Activated CD4-positive, alpha-beta T cell treated with anti-CD3 and anti-CD28 coated beads for 1 hour (primary cell): ENCODE measurements at places on chromosomes 12 and 14.

- no peak for DNase-seq
Observed at GRCh38 chr12:70094467-70094866, 148.8 kb upstream of the CNOT2 start.

GRCh38 chr14:90354551-90355298 lies 23.0 kb upstream of the NRDE2 start:
- no peak for DNase-seq

DNA sequence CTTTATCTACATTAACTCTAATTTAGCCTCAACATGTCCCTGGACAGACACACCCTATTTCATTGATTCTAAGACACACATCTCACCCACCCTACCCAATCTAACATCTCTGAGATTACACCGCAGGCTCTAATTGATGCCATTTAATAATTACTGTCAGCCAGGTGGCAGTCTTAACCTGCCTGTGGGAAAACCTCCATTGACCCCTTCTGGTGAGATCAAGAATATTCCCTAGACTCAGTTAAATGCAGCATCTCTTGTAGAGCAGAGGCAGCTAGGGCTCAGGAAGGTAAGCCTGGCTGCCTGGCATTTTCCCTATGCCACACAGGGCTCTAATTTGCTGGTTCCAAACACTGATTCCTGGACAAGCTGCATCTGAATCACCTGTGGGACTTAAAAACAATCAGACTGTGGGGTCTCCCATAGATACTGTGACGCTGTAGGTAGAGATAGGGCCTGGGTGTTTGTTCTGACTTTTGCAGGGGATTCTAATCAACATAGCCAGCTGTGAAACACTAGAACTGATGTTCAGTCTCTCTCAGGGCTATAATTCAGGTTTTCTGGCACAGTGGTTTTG lies 14.3 kb downstream of the MCRS1 start:
- no peak for DNase-seq

DNA sequence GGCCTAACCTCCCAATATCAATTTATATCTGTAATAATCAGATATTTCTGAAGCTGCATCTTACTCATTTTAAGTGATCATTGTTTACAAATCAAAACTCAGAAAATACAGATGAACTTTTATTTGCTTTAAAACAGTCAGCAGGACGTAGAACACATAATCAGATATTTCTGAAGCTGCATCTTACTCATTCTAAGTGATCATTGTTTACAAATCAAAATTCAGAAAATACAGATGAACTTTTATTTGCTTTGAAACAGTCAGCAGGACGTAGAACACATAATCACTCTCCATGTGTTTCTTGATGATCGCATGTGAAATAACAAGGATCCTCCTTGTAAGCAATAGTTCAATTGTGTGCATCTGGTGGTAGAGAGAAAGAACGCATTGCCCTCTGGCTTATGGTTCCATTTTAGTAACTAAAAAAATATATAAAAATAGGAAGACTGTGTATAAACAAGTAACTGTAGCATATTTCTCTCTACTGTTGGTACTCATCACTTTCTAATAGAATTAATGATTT lies 15.0 kb upstream of the TMTC2 start:
- DNase-seq: no peak

GRCh38 chr14:100546051-100546443 lies 41.2 kb downstream of the BEGAIN start:
- no peak for DNase-seq

DNA sequence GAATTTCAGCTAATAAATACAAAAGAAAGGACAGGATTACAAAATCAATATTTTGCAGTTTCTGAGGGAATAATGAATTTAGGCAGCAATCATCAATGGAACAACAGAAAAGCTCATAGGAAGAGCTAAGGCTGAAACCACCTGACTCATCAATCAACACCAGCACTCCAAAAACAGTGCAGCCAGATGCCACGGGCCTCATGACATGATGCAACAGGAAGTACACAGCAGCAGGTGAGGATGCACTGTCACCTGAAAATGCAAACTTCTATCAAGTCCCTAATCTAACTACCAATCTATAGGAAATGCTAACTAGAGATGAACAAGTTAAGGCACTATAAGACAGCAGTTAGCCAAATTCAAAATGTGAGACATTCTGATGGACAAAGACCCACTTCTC lies 21.7 kb downstream of the GNS start:
- DNase-seq: no peak

DNA sequence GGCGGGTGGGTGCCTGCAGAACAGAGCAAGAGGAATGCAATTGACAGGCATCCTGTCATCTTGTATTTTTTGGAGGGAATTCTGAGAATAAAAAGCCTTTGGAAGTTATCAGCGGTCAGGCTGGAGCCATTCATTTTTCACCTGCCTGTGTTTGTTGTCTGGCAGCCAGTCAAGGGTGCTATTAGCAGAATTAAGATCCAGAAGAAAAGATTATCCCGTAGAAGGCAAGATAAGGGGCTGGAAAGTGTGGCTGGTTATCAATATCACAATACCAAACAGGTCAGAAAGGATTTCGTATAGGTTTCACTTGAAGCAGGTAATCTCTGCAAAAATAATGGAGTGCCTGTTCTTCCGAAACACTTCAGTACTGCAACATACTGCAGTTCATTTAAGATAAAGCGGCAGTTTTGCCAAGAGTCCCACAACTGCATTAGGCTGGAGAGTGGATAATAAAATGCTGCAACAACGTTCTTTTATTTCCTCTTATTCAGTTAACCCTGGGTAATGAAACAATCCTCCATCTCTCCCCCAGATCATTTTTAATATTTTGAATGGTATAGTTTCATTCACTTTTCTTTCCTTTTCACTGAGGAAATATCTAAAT lies 171.2 kb upstream of the CDKN3 start:
- DNase-seq: no peak

DNA sequence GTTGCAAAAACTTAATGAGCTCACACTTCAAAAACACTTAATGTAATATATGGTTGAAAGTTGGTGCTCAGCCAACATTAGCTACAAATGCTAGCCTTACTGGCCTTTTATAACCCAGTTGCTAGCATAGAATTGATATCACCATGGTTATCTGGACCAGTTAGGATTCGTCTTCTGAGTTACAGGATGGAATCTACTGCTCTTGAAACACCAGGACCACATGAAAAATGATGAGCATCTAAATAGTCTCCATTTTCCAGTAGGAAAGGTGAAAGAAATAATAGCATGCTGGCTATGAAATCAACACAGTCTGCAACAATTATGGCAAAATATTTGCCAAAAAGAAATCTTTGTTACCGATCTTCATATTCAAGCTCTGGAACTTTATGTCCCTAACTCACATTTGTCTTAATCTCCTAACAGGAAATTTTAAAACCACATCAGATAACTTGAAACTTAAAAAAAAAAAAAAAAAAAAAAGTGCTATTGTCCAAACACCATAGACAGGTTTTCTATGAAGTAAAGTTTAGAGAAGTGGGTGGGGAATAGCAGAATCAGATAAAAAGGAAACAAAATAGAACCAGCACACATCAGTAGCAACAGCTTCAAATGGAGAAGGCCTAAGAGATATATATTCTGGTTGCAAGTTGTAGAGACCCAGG lies 12.6 kb upstream of the CD69 start:
- no peak for DNase-seq

DNA sequence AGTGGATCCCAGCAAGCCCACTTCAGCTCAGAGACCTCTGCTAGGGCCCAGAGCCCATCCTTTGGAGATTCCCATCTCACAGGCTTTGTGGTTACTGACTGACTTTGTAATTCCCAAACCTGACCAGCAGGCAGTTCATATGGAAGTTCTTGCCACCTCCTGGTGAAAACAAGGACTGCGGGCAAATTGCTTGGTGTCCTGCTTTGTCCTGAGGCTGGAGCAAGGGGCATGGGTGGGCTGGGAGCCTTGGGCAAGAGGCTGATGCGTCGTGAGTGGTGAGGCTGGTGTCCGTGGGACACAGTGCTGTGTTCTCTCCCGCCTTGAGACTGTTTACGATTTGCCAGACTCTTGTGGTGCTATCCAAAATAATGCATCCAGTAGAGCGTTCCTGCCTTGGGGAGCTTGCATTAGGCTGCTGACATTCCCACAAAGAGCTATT lies 91.0 kb downstream of the LRRC74A start:
- DNase-seq: no peak

- DNase-seq: no peak
Observed at GRCh38 chr14:83556065-83556464, 1973.9 kb upstream of the FLRT2 start.

GRCh38 chr14:69240527-69241173 lies 19.3 kb upstream of the GALNT16 start:
- DNase-seq: no peak

GRCh38 chr14:21074398-21075272 lies 4.5 kb downstream of the ARHGEF40 start:
- DNase-seq: no peak

DNA sequence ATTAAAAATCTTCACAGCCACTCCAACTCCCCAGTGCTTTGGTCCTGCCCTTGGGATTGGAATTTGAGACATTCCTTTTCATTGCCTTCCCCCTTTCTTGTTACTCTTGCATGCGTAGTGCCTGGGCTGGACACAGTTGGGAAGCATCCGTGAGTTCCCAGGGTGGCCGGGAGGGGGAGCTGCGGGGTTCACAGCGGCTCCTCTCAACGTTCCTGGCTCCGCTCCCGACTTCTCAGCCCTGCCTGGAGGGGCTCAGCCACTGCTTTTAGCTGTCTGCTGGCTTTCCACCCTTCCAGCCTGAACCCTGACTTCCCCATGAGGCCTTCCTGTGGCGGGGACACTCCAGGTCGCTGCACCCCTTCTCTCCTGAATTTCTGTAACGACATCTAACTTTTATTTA lies 3.2 kb downstream of the TEX52 start:
- DNase-seq: peak; percentile 15

DNA sequence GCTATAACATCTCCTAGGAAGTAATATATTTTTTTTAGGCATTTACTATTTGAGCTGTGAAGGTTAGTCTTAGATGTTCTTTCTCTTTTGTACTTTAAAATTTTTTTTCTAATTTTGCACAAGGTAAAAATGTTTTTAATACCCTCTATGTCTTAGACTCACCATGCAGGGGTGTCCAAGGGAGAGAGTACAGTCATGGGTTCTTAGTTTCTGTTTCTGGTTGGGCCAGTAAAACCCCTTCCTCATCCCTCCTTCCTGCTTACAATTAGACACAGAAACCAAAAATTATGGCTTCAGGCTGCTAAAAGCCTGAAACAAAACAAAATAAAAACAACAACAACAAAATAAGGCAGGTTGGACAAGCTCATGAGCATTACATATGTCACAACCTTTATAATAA lies 193.0 kb downstream of the SYT1 start:
- DNase-seq: no peak

GRCh38 chr12:83097643-83098342 lies 411.1 kb downstream of the TMTC2 start:
- DNase-seq: no peak

GRCh38 chr12:98580695-98581094 lies 12.8 kb upstream of the SLC25A3 start:
- DNase-seq: no peak

- DNase-seq: no peak
Observed at GRCh38 chr12:98896938-98897337, 251.8 kb downstream of the APAF1 start.

DNA sequence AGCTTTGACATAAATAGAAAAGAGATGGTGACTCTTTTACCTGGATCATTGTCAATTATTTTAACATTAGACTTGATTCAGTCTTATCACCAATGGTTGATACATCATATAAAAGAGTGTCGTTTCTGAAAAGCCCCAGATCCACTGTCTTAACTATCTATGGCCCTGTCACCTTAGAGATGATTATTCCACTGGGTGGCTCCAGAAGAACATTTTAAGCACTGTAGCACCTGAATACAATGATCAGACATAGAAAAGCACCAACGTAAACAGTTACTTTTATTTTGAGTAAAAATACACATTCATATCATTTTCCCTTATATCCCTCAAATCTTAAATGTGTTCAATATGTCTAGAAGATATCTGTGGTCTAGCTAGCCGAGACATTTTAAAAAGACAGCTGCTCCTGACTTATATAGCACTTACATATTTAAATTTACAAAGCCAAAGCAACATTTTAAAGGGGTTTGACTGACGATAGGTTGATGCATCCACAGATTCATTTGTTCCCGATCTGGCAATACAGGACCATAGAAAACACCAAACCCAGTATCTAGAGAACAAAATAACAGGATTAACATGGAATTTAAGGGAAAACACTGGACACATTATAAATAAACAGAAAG lies 32.9 kb downstream of the TSPAN8 start:
- DNase-seq: no peak

GRCh38 chr12:123035841-123036240 lies 55.4 kb downstream of the ARL6IP4 start:
- no peak for DNase-seq

GRCh38 chr12:113808095-113808951 lies 157.8 kb downstream of the RBM19 start:
- no peak for DNase-seq
